ENCODE measurements at places on chromosomes 11 and 22. TPM values are rescaled to one million over a fixed set of nuclear protein-coding genes. Genes with fewer than 3 reads are reported as not detected.

- H3K27ac ChIP-seq: no peak overlapping the region
- DNase-seq: no peak
- H3K36me3 ChIP-seq: no peaks in the 10 kb centered on the region
These were observed 61.0 kb upstream of the CDON start for GRCh38 chr11:126123686-126124085.

ARFGAP3 gene
- 70.5 TPM for total RNA-seq

DNA sequence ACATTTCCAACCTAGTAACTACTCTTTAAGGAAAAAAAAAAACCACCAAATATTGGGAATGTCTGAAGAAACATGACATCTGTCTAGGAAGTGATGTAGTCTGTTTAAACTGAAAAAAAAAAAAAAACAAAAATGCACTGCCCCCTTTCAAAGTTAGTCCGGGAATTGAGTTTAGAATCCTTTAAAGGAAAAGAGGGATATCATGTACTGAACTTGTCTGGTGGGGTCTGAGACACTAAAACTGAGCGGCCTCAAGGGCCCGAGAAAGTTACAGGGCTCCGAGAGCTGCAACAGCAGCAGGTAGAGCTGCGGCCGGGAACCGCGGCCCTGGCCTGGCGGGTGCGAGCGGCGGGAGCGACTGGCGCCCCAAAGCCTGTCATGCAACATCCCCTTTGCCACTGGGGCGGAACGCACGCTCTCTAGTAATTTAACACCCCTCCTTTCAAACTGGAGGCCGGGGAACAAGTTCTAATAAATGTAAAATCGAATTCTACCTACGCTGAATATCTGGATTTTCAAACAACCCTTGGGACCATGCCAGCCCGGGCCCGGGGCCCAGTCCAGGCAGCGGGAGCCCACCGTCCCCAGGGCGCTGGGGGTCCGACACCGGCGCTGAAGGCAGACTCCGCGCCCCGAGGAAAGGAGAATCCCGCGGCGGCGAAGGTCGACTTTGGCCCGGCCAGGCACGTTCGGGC, 736 bp downstream of the RDX start:
- peak; percentile 28 for DNase-seq
- H3K4me3 ChIP-seq: peak overlapping the region; percentile 98
- peaks cover 5% of the 10 kb centered on the region for H3K27me3 ChIP-seq
- H3K4me1 ChIP-seq: peaks cover 42% of the 10 kb centered on the region
- H3K36me3 ChIP-seq: peaks cover 10% of the 10 kb centered on the region

DNA sequence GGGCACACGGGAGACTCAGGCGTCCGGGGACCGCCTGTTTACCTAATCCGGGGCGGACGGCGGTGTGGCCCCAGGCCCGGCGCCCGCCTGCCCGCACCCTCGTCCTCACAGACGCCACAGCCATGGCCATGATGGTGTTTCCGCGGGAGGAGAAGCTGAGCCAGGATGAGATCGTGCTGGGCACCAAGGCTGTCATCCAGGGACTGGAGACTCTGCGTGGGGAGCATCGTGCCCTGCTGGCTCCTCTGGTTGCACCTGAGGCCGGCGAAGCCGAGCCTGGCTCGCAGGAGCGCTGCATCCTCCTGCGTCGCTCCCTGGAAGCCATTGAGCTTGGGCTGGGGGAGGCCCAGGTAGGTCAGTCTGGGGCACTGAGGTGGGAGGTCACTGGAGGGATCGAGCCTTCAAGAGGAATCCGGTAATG, 10.0 kb upstream of the RAB1B start:
- peaks cover 12% of the 10 kb centered on the region for H3K36me3 ChIP-seq
- peaks cover 18% of the 10 kb centered on the region for H3K27me3 ChIP-seq
- no peak for DNase-seq
- peak overlapping the region; percentile 89 for H3K4me3 ChIP-seq
- H3K4me1 ChIP-seq: peaks cover 24% of the 10 kb centered on the region
- H3K27ac ChIP-seq: peak overlapping the region; percentile 11

- no peak overlapping the region for H3K4me3 ChIP-seq
- no peaks in the 10 kb centered on the region for H3K27me3 ChIP-seq
- DNase-seq: no peak
- H3K36me3 ChIP-seq: peaks cover 8% of the 10 kb centered on the region
- no peaks in the 10 kb centered on the region for H3K4me1 ChIP-seq
These were observed 267.4 kb upstream of the ISX start for GRCh38 chr22:34798605-34799004.

UPK3A gene
- not detected for total RNA-seq

DNA sequence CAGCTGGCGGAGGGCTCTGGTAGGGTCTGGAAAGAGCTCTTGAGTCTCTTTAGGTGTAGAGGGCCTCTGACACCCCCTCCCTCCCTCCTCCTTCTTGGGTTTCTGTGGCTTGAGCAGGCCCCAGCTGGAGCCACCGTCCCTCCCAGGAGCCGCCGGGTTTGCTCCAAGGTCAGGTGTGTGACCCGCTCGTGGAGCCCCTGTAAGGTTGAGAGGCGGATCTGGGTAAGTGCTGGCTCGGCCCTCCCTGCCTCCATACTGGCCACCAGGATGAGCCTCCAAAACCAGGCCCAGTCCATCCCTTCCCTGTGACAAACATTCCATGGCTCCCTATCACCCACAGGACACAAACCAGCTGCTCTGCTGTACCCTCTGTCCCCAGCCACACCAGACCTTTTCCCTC, 9.3 kb downstream of the PLEKHB1 start:
- no peak overlapping the region for H3K4me3 ChIP-seq
- H3K27ac ChIP-seq: no peak overlapping the region
- no peak for DNase-seq
- peaks cover 1% of the 10 kb centered on the region for H3K27me3 ChIP-seq
- no peaks in the 10 kb centered on the region for H3K4me1 ChIP-seq

DNA sequence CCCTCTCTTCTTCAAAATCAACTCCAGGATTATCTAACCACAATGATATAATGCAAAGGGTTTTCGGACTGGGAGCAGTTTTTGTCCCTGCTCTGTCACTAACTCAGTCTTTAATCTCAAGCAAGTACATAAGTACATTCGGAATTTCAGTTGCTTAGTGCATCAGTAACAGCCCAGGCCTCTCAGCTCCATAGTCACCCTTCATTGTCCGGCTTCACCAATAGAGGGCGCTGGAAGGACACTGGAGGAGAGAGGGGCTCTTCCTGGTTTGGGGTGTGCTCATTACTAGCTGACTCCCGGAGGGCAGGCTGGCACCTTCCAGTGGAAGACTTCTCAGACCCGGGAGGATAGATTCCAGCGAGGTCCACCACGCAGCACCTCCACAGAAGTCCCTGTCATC, 90.4 kb upstream of the PDGFD start:
- peaks cover 1% of the 10 kb centered on the region for H3K27me3 ChIP-seq
- H3K36me3 ChIP-seq: no peaks in the 10 kb centered on the region
- no peak overlapping the region for H3K4me3 ChIP-seq
- H3K27ac ChIP-seq: no peak overlapping the region
- DNase-seq: no peak
- H3K4me1 ChIP-seq: no peaks in the 10 kb centered on the region

GRCh38 chr22:30335236-30335635, 8.5 kb upstream of the TBC1D10A start:
- peaks cover 11% of the 10 kb centered on the region for H3K4me1 ChIP-seq

- H3K27ac ChIP-seq: peak overlapping the region; percentile 72
- H3K4me1 ChIP-seq: peaks cover 52% of the 10 kb centered on the region
- H3K4me3 ChIP-seq: peak overlapping the region; percentile 65
- H3K36me3 ChIP-seq: peaks cover 10% of the 10 kb centered on the region
- no peak for DNase-seq
These were observed 1.2 kb upstream of the TBC1D10A start for GRCh38 chr22:30327864-30328345.

- peaks cover 61% of the 10 kb centered on the region for H3K36me3 ChIP-seq
- DNase-seq: no peak
- H3K27me3 ChIP-seq: peaks cover 85% of the 10 kb centered on the region
- H3K27ac ChIP-seq: peak overlapping the region; percentile 94
- peak overlapping the region; percentile 58 for H3K4me3 ChIP-seq
These were observed 7.0 kb downstream of the CCND1 start for GRCh38 chr11:69647761-69648497.
